ENCODE measurements at places on chromosomes 11 and 22.

GRCh38 chr22:37634417-37634924 is 5.0 kb upstream of the SH3BP1 start:
- no peak for DNase-seq

DNA sequence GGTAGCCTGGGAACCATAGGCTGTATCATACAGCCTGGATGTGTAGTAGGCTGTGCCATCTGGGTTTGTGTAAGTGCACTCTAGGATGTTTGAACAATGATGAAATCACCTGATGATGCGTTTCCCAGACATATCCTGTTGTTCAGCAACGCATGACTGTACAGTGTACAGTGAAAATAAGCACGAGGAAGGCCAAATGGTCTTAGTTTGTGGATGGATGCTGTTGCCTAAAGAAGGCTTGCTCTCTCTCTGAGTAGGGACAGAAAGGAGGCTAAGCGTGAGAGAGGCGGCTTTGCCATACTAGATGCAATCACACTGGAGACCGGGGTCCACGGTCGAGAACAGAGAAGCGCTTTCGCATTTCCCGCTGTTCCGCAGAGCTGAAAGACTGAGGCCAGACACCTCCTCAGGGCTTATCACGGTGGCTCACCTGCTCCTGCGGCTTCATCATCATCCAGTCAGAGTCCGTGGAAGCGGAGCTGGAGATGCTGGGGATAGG is 27.6 kb upstream of the APLP2 start:
- DNase-seq = no peak

DNA sequence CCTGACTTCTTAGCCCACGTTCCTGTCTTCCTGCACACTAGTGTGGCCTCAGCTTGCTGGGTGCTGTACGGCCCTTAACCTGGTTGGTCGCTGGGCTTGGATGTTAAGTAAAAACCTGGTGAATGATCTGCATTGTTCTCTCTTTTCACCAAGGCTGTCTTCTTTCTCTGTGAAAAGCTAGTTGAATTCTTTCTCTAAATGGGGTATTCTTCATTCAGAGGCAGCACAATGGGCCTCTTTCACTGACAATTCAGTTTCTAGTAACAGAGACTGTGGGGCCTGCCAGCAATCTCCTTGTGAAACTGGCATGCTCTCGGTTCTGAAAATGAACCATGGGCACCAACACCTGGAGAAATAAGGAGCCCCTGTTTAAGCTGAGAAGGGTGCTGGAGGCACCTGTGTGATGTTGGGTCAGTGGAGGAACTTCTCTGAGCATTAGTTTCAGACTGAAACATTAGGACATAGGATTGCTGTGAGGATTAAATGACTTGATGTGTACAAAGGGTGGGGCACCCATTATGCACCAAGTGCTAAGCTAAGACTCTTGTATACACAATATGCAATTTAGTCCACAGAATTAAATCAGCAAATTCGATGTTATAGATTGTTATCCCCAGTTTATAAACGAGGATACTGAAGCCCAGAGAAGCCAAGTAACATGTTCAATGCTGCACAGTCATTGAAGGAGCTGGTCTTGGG is 33.1 kb upstream of the ELF5 start:
- DNase-seq = no peak

- DNase-seq = no peak
Observed at GRCh38 chr11:35012467-35013191, 96.2 kb downstream of the PDHX start.

DNA sequence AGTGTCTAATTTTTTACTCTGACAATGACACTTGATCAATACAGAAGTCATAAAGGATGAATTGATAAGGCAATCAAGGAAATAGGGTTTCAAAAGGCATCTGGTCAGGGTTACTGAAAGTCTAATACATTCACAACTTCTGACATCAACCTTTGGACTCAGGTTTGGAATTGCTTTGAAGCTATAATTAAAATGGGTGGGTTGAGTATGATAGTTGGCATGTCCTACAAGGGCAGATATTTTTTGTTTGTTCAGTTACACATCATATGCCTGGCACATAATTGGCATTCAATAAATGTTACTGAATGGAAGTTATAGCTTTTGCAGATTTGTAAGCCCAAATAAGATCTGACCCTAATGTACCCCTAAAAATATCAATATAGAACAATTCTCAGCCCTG is 7.3 kb upstream of the FUT4 start:
- no peak for DNase-seq

DNA sequence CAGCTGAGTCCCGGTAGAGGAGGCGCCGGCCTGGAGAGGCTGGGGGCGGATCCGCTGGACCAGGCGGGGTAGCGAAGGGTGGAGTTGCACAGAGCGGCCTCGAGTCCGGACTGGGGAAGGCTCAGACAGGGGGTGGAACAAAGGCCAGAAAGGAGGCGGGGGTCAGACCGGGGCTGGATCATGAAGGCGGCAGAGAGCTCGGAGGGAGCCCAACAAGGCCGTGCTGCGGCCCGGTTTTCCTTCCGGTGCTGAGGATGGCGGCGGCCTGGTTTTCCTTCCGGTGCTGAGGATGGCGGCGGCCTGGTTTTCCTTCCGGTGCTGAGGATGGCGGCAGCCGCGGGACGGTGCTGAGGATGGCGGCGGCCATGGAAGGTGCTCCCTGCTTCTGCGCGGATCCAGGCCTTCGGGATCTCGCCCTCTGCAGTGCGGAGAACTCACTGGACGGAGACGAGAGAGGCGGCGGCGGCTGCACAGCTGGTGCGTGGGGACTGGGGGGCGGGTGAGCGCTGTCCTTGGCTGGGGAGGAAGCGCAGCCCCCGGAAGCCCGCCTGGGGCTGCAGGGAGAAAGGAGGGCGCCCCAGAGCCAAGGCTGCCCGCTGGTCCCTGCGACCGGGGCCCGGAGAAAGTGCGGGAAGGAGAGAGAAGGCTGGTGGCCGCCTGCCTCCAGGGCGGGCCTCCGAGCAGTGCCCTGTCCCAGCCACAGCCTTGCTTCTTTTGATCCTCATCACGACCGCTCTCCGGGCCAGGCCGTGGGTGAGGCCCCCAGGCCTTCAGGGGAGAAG is 350.4 kb upstream of the B3GAT1 start:
- no peak for DNase-seq
